ENCODE measurements at places on chromosomes 2 and 18.

DNA sequence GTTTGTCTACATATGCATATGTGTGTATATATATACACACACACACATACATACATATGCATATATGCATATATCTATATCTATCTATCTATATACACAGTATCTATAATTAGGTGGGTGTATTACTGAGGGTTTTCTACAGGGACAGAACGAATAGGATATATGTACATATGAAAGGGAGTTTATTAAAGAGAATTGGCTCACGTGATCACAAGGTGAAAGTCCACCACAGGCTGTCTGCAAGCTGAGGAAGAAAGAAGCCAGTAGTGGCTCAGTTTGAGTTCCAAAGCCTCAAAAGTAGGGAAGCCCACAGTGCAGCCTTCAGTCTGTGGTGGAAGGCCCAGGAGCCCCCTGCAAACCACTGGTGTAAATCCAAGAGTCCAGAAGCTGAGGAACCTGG, 756.0 kb upstream of the ACVR2A start:
- no peak for DNase-seq

- no peak for DNase-seq
Measured at GRCh38 chr2:58032764-58033080, 13.9 kb upstream of the VRK2 start.

DNA sequence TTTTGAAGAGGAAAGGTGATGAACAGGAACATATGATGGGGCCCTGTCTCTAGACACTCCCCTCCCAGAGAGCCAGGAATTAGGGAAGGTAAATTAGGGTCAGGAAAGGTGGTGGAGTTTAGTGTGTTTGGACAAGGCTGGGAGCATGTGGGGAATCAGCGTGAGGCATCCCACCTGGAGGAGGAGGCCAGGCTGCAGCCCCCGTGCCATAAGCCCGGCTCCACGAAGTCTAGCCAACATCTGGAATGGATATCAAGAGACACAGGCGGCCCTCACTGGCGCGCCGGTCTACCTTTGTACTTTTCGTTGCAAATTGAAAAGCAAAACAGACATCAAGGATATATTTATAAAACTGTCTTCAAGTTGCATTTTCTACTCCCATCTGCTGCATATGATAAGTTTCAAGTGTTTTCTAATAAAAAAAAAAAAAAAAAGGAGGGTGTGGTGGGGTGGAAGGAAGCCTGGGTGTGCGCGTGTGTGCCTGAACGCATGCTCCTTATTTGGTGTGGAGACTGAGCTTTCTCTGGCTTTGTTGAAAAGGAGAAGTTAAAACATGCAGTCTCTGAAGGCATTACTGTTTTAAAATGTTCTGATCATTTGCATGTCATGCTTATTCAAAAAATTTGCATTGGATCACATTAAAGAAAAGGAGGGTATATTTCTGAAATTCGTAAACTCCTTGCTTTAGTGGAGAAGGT, 546.7 kb upstream of the ID2 start:
- DNase-seq = no peak

GRCh38 chr2:72745679-72746368, 80.0 kb downstream of the EXOC6B start:
- DNase-seq = no peak

GRCh38 chr2:174606336-174606735, 8.7 kb upstream of the WIPF1 start:
- DNase-seq = no peak

DNA sequence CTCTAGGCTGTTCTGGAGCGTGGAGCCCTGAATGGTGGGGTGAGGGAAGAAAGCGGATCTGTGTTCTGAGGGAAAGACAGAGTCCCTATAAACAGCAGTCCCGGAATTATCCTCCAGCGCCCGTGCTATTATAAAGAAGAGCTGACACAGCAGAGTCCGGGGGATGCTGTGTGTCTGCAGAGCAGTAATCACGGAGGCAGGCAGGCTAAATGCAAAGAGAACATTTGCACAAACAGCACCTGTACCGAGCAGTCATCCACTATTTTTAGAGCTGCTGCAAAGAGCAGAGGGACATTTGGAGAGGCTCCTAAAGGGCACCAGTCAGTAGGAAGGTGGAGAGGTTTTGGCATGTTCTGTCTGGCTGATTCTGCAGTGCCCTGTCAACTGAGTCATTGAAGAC, 293.8 kb upstream of the SLC14A2 start:
- no peak for DNase-seq

GRCh38 chr2:48464264-48464795, 65.6 kb upstream of the STON1 start:
- no peak for DNase-seq

- no peak for DNase-seq
Measured at GRCh38 chr2:71801969-71802368, 345.7 kb downstream of the CYP26B1 start.

DNA sequence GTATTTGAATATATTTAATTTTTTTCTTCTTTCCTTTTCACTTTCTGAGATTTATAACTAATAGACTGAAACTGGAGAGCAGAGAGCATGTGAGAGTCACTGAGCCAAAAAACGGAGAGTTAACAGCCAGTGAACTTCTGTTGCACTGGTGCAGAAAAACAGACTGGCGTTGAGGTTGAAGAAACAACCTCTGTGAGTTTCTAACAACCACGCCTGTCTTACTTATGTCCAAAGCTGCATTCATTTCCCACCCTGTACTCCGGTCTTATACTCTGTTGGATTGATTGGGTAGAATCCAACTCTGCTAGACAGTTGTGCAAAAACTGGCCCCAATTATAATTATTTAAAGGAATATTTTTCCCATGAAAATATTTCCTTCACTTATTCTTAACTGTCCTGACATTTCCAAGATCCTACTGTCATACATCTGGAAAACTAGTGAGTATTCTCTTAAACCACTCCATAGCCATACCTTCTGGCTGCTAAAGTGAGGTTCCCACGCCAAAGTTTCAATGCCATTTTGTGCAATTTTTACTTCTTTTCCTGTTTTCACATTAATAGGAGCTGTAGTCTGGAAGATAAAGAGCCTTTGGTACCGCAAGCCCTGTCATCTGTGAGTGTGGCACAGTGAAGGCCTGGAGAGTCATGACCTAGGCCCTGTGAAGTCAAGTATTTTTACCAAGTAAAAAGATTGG, 9.4 kb downstream of the CYP1B1 start:
- DNase-seq = no peak

- DNase-seq = no peak
Measured at GRCh38 chr2:16393500-16394071, 272.0 kb downstream of the CYRIA start.

DNA sequence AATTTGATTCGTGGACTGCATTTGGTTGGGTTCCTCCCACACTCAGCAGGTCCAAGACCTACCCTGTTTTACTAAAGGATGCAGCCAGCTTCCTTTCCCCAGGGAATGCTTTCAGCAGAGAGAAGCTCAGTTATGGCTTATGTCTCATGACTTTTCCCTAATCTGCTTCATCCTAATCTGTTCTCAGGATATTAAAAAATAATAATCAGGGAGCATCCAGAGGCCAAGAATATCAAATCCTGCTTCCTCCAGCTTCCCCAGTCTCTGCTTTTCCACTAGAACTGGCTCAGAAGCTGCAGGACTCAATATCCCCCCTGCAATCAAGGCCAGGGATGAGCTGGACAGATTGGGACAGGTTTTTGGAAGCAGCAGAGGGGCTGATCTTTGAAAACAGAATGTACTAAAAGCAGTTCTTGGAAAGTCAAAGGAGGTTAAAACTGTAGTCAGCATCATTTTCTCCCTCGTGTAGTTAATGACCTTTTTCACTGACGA, 326.9 kb upstream of the TNP1 start:
- DNase-seq = no peak

GRCh38 chr2:231383416-231384108, 11.9 kb upstream of the B3GNT7 start:
- no peak for DNase-seq

GRCh38 chr18:45541421-45541820, 73.9 kb upstream of the SLC14A2 start:
- no peak for DNase-seq

GRCh38 chr2:83665894-83666293, 793.2 kb downstream of the SUCLG1 start:
- DNase-seq = no peak

DNA sequence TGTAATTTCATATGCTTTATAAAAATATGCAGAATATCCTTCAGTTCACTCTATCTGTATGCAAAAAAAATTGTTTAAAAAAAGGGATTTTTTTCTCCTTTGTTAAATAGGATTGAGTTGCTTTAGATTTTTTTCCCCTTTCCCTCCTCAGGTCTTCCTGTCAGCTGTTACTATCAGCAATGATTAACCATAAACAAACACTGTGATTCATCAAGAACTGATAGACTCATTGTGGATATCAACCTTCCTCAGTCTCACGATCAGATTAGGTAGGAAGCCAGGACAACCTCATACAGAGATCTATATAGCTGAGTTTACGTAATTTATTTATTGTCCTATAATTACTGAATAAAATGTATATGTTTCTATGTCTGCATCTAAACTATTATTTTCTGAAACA, 2136.2 kb upstream of the CELF4 start:
- DNase-seq = no peak

DNA sequence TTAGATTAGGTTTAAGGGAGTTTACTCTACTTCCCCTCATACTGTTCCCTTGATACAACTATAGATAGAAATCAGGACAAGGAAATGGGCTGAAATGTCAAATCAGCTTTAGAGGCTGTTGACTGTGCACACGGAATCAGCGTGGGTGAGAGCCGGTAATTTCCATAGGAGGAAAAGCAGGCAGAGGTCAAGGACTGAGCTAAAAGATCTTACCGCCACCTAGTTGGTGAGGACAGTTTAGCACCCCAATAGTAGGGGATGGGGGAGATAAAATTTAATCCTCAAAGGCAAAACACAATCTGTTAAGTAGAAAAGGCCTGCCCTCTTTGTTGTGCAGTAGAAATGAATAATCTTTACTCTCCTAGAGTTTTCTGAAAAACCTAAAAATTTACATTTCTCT, 1154.5 kb upstream of the CHAC2 start:
- DNase-seq = no peak

GRCh38 chr2:130798472-130799218, 38.1 kb upstream of the ARHGEF4 start:
- no peak for DNase-seq

DNA sequence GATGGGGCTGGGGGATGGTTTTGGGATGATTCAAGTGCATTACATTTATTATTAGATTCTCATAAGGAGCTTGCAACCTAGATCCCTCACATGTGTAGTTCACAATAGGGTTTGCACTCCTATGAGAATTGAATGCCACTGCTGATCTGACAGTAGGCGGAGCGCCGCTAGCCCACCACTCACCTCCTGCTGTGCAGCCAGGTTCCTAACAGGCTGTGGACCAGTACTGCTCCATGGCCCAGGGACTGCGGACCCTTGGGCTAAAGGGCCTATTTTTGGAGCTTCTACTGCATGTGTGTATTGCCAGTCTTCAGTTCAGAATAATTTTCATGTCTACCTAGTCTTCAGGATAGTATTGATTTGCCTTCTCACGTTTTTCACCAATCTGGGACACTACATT, 165.3 kb upstream of the TWIST2 start:
- DNase-seq = no peak

GRCh38 chr2:65264821-65265670, 37.4 kb downstream of the ACTR2 start:
- no peak for DNase-seq

DNA sequence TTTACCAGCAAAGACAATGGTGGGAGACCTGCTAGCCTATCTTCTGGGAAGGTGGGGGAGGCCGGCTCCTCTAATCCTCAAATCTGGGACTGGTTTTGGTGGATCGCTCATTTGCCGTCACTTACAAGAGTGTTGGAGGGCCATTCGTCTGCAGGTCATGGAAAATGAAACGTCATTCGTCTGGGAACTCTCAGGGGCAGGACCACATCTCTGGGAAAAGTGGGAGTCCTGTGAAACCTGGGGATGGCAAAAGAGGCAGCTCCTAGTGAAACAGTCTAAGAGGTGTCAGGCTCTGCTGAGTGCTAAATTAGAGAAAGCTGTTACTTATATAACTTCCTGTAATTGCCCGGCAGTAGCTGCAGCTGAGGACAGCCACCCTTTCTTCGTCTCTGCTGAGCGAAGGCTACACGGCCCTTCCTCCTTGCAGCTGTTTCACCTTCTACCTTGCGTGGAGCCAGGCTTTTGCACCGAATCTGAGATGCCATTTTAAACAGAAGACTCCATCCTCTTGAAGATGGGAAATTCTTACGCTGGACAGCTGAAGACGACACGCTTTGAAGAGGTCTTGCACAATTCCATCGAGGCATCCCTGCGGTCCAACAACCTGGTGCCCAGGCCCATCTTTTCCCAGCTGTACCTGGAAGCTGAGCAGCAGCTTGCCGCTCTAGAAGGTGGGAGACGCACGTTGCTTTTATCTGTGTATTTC, 22.4 kb downstream of the GREB1 start:
- no peak for DNase-seq

DNA sequence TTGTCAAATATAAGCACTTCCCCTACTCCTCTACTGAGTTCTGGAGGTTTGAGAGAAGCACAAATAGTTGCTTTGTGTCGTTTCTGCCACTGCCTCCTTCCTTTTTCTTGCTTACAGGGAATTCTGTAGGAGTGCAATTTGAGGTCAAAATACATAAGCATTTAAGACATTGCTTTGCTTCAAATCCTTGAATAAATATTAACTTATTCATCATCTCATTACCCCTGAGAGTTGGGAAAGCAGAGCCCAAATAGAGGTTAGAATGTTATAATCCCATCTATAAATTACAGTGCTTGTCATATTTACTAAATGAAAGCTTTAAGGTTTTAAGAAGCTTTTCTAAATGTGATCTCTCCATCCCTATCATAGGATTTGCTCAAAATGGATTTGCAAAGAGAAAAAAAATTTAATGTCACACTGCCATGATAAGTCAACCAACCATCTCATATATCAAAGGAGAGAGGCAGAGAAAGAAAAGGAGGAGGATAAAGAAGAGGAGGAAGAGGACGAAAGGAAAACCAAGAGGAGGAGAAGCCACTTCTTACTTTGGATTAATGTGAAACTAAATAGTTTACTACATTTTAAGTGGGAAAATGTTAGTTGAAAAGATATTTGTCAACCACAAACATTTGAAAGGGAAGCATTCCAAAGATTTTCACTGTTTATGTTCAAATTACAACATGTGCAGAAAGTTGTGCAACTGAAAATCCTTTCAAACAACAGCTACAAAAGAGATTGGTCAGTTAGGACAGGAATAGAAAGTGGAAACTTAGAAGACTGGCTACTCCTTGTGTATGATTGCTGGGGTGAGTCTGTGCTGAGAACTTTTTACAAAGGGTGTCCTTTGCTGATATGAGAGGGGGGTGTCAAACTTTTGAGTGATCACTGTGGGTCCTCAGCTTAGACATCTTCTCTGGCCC, 277.3 kb upstream of the FN1 start:
- no peak for DNase-seq

DNA sequence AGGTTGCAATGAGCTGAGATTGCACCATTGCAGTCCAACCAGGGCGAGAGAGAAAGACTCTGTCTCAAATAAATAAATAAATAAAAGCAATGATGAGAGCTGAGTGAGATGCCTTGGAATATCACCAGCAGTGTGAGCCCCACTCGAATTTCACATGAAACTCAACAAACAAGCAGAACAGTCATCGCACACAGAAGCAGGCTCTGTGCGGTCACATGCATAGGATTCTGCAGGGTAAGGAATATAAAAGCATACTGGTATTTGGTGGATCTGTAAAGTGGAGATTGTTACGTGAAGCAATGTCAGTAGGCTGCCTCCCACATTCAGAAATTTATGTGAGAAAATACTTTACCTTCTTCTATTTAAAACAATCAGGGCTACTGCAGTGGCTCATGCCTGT, 18.0 kb upstream of the AP1S3 start:
- DNase-seq = no peak

GRCh38 chr2:71226096-71226964, 573 bp downstream of the PAIP2B start:
- no peak for DNase-seq

- no peak for DNase-seq
Measured at GRCh38 chr18:62183578-62184195, 3.2 kb downstream of the PIGN start.

- no peak for DNase-seq
Measured at GRCh38 chr2:200736646-200737274, 75.0 kb upstream of the BZW1 start.

Data from activated CD8-positive, alpha-beta memory T cell treated with anti-CD3 and anti-CD28 coated beads for 1 hour (primary cell).